Activated CD4-positive, alpha-beta memory T cell treated with anti-CD3 and anti-CD28 coated beads for 36 hours (primary cell): ENCODE measurements at places on chromosomes 1 and 21.
A peak's percentile ranks its signal among the peaks of the same experiment; 100 is the strongest.

GRCh38 chr1:25867210-25867991 is 8.1 kb downstream of the PAQR7 start:
- no peak for DNase-seq

- DNase-seq, result no peak
These were observed 308.3 kb upstream of the USP25 start for GRCh38 chr21:15421441-15421881.

DNA sequence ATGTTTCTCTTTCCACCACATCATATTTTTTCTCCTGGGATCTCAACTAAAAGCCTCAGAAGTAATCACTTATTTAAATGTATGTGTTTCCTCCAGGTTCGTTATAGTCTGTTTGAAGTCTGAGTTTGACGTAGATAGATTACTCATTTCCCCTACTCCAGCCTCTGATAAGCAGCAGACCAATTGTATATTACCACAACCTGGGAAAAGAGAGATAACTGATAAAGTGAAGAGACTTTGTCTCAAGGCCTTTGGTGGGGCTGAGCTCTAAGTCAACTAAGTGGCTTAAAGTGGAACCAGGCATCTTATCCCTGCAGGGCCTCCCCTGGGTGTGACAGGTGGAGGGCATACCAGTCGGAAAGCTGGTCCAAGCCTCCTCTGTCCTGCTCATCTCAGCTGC is 34.9 kb upstream of the CACNA1E start:
- no peak for DNase-seq

- no peak for DNase-seq
These were observed 21.8 kb downstream of the ENAH start for GRCh38 chr1:225631021-225631663.

- peak; percentile 28 for DNase-seq
These were observed 16.0 kb downstream of the DHRS3 start for GRCh38 chr1:12601700-12602658.

DNA sequence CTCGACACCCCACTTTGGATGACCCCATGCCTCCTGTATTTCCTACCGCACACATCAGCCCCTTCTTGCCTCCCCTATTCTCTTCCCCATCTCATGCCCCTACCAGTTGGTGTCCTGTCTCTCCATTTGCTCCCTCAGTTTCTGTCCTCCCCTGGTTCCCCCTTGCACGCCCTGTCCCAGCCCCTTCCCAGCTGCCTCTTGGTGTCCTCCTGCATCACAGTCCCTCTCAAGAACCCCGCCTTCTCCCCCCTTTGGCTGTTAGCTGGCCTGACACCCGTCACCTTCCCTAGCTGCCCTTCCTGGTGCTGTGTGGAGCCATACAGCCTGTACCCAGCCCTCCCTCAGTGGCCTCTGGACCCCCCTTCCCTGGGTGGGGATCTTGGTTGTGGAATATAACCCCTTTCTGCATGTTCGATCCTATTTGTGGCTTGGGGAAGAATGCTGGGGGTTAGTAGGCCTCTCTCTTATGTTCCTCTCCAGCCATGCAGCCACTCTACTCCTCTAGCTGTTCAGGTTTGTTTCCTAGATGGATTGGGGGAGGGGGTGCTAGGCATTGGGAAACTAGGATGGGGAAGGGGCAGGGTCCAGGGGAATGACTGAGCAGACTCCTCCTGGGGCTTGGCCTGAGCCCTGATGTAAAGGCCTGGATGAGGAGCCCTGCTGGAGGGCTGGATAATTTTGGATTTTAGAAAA is 41.4 kb upstream of the NFASC start:
- no peak for DNase-seq

DNA sequence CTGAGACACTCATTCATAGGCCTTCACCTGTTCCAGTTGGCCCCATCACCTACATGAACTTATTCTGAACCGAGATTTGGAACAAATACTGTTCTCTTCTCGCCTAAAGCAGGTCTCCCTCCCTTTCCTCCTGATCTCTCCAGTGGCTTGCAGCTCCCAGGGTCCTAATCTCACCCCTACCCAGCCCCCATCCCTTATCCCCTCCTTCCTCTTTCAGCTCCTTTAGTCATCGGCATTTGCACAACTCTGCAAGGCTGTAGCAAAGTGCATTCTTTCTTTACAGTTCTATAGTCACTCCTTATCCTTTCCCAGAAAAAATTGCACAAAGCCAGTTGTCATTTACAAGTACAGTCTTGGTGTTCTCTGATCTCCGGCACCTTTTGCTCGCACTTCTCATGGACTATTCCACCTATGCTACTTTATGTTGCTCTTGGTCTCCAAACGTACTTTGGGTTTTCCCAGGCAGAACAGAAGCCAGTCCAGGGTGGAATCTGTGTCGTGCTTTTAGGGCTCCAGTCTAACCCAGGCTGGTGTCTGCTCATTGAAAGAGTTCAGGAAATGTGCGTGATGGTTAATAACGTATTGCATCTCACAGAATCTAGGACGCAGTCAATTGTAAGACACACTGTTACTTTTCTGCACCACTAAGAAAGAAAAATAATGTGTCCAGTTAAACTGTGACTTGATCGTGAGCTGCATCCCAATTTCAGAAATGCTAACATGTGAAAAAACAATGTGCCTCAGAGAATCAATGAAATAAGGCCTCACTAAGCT is 965 bp downstream of the ABCA4 start:
- no peak for DNase-seq

DNA sequence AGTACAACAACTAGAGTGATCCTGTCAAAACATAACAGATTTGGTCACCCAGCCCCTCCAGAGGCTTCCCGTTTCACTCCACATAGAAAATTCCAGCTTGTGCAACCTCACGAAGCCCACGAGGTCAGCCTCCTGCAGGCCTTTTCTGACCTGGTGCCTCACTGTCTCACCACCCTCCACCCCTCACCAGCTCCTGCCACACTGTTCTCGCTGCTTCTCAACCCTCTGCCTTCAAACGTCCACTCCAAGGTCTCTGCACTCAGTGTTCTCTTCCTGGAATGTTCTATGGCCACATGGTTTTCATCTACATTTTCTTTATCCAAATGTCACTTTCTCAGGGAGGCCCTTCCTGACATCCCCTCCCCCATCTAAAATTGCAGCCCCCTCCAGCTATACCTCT is 178.9 kb downstream of the DHRS3 start:
- DNase-seq, result no peak

GRCh38 chr21:29434081-29434480 is 135.4 kb downstream of the BACH1 start:
- DNase-seq, result peak; percentile 51

DNA sequence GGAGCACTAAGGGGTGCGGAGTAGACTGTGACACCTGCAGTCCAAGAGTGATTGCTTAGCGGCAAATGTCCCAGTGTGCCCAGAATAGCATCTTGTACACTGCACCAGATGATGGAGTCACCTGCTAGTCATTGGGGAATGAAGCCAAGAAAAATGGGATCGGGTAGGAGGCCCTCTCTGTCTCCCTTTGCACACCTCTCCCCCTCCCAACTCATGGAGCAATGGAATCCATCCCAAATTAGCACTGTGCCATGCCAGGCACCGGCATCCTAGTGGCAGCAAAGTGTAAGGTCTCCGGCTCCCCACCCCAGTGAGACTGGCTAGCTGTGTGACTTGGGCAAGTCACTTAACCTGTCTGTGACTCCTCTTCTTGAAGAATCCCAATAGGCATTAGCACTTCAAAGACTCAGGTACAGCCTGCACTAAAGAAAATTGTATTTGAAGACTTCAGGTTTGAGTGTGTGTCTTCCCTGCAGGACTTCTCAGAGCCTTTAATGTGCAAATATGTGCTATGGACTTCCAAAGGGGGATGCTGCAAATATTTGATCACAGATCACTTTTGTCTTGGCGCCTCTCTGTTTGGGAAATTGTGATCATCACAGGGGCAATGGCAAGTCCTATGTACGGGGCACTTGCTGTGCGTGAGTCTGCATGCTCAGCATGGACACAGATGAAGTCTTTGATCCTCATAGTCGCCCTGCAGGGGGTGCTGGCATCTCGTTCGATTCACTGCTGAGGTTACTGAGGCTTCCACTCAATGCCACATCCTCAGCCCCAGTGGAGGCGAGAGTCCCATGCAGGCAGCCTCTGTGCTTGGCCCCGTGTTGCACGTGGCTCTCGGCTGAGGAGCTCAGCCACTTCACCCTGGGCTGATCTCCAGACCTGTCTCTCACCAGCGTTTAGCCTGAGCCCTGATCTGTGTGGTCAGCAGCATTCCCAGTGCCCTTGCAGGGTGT is 272.9 kb upstream of the C1orf174 start:
- peak; percentile 43 for DNase-seq

DNA sequence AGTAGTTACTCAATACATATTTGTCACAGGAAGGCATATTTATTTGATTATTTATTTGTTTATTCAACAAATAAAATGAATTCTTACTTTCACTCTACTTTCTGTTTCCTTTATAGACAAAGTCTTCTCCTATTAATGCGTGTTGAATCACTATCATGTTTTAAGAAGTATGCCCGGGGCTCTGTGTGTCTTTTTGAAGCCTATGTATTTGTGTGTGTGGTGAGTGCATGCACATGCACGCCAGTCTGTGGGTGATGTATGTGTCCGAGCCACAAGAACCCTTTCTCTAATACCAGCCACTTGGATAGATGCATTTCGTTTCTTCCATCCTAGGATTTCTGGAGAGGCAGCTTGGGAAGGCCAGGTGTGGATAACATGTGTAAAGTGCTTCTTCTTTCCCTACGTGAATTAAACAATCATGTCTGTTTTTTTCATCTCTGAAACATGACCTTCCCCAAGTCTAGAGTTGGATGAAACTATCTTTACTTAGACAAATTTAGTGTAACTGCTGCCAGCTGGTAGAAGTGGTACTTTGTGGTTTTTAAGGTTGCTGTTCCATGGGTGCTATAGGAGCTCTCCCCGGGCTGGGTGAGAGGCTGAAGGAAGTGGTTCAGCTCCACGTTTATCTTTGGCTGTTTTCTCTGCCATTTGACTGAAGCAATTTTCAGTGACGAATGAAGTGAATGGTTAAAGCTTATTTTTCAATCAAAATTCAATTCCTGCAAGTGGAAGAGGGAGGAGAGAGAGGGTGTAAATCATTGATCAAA is 46.8 kb upstream of the PPM1J start:
- no peak for DNase-seq

DNA sequence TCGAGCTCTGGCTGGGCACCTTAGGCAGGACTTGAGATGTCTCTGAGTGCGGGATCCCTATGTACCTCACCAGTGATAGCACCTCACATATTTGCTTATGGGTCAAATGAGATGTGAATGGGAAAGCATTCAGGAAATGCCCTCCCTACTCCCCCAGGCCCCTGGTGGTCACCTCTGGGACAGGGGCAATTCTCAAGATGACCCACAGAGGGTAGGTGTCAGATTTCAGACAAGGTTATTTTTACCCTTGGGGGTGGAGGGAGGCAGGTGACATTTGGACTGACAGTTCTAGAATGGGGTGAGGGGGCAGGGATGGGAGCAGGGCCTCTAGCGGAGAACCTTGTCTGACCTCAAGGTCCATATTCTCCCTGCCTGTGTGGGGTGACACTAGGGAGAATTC is 27.1 kb downstream of the ACOT11 start:
- DNase-seq, result no peak

- DNase-seq, result no peak
These were observed 327.1 kb downstream of the DISC1 start for GRCh38 chr1:231953660-231954059.

GRCh38 chr21:35106246-35106835 is 57.2 kb upstream of the RUNX1 start:
- no peak for DNase-seq

GRCh38 chr21:22993144-22993543 is 1994.9 kb downstream of the NCAM2 start:
- no peak for DNase-seq

DNA sequence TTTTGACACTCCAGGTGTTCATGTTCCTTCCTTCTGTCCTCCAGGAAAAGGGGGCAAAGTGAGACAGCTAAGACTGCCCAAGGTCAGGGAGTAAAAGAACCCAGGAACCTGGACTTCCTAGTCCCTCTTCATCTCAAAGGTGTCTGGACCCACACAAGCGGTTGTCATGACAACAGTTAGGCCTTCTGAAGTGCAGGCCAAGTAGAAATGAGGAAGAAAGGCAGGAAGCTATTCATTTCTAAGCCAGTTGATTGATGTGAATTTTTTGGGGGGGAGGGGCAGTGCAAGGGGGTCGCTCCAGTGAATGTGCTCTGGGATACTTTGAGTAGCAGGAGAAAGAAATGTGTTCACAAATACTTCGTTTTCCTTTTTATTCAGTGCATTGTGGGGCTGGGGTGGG is 114.3 kb downstream of the NAV1 start:
- no peak for DNase-seq

DNA sequence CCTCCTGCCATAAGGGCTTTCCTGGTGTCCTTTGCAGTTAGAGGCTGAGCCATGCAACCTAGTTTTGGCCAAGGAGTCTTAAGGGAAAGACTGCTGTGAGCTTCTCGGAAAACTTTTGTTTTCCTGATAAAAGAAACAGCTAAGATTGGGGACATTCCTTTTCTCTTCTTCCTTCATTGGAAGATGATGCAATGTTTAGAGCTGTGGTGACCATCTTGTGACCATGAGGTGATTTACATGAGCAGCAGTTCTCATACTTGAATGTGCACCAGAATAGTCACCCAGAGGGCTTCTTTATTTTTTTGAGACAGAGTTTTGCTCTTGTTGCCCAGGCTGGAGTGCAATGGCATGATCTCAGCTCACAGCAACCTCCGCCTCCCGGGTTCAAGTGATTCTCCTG is 20.4 kb upstream of the SMAP2 start:
- DNase-seq, result no peak

GRCh38 chr1:205594846-205595245 is 37.0 kb downstream of the ELK4 start:
- peak; percentile 7 for DNase-seq

- no peak for DNase-seq
These were observed 15.2 kb upstream of the GPR153 start for GRCh38 chr1:6275826-6276782.

DNA sequence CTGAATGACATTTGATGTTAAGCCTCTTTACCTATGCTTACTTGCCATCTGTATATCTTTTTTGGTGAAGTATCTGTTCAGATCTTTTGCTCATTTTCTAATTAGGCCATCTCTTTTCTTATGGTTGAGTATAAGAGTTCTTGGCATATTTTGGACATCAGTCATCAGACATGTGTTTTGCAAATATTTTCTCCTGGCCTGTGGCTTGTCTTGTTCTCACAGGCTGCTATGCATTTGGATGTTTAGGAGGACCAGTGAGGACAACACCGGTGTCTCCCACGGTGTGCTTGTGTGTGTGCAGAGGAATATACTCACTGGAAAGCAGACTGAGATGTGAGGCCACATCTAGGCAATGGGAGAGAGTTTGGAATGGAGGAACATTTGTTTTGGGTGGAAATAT is 87.1 kb upstream of the LYST start:
- no peak for DNase-seq

DNA sequence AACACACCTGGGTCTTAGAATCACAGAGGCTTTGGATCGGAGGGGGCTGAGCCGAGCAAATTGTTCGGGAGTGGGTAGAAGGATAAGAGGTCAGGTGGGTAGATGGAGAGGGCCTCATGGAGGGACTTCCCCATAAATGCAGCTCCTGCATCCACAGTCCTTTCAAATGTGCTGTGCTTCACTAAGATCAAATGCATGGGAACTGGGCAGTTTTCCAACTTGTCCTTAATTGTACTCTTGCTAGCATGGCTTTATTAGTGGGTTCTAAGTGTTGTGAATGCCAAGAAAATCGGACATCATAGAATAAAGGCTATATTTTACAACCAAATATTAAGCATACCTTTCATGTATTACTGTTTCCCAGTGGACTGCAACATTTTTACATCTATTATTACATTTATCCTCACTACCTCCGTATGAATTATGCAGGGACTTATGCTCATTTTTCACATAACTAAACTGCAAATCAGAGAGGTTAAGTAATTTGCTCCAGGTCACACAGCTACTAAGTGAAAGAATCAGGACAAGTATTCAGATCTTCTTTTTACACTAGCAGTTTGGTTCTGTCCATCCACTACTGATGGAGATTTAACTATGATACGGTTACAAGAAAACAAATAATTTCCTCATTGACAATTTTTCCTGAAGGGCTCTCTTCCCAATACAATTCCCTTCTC is 174.5 kb upstream of the RUNX1 start:
- DNase-seq, result no peak
